ENCODE measurements at places on chromosomes 4 and X. TPM values are rescaled to one million over a fixed set of nuclear protein-coding genes. Genes with fewer than 3 reads are reported as not detected.

MORC4 gene
- 41.5 TPM for total RNA-seq

MXD4 gene
- 41.0 TPM for total RNA-seq

CT45A5 gene
- not detected for total RNA-seq

HMX1 gene
- total RNA-seq = not detected

EVC gene
- 126 TPM for total RNA-seq

LDB2 gene
- 0.35 TPM for total RNA-seq

GRCh38 chr4:122476126-122476525, 19.6 kb upstream of the IL2 start:
- peak; percentile 57 for DNase-seq

- DNase-seq = peak; percentile 15
Measured at GRCh38 chr4:139208404-139208945, 31.5 kb upstream of the ELF2 start.

- peak; percentile 97 for DNase-seq
Measured at GRCh38 chr4:5719350-5720055, 8.5 kb downstream of the EVC start.

DNA sequence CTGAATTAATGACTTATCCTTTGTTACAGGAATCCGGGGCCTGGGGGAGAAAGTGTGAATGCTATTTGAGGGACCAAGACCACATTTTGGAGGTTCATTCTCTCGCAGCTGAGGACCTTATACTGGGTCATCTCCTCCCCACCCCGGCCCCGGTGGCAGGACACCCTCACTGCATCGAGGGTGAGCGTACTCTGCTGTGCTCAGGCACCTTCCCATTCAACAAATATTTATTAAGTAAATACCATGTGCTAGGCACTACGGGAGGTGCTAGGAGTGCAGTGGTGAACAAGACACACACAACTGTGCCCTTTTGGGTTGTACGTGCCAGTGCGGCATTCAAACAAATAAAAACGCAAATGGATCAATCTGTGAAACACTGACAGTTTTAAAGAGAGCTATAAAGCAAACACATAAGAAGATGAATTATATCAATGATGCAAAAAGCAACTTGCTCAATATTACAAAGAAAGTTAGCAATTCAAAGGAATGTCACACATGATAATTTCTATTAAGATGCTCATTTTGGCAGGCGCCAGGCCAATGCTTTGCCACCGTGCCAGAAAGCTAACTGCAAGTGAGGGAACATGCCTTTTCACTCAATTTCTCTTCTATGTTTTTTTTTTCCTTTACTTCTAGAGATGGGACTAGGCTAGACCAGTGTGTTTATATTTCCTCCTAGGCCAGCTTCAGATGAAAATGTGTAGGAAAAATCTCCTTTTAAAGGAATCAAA, 24.6 kb downstream of the ADGRG2 start:
- DNase-seq = no peak

DNA sequence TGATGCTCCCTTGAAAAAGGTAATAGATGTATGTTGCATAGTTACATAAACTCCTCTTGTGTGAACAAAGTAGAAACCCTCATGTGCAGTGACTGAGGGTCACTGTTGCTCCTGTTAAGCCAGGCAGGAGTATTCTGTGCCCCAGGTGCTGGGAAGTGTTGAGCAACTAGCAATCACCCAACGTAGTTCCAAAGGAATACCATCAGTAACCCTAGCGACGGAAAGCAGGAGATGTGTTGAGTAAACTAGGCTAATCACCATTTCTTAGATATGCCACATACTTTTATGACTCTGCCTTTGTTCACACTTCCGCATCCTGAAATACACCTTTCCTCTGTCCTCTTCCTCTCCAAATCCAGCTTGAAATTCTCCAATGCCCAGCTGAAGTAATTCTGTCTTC, 50.9 kb upstream of the TAB3 start:
- DNase-seq = no peak

Measured in renal cortical epithelial cell (primary cell).